AG08396 (cell line): ENCODE measurements at places on chromosomes 4 and X.

- no peak for DNase-seq
Measured at GRCh38 chr4:54898056-54898562, 227.3 kb downstream of the KDR start.

DNA sequence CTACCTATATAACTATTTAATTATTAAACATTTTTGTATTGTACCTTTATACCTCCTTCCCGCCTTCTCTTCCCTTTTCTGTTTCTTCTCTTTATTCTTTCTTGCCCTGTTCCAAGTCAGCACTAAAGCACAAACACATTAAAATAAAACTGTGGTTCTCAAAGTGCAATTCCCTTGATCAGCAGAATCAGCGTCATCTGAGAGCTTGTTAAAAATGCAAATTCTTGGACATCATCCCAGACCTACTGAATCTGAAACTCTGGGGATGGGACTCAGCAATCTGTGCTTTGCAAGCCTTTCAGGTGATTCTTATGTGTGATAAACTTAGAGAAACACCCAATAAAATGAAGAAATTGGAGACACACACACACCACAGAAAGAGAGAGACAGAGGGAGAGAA is 178.4 kb upstream of the BMP3 start:
- no peak for DNase-seq

DNA sequence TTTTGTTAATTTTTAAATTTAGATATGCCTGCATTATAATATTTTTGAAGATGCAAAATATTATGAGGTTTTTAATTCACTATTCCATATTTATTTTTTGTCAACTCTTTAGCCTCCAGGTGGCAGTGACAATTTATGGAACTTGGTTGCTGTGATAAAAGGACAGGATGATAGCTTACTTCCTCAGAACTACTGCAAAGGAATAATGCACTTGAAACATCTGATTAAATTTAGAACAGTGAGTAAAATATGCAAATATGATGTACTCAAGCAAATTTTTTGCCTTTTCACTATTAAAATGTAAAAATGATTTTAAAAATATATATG is 45.1 kb downstream of the SPATA4 start:
- DNase-seq = peak; percentile 6

GRCh38 chrX:28854637-28855036 is 267.4 kb downstream of the IL1RAPL1 start:
- no peak for DNase-seq
